ENCODE measurements at places on chromosomes 7 and 10.

- DNase-seq, result peak; percentile 88
Observed at GRCh38 chr7:21945454-21946221, at the start of gene CDCA7L. Gene CDCA7L, minus strand, starts transcription at chr7:21945899. Its CDS starts 95 bp downstream, at chr7:21945804.

DNA sequence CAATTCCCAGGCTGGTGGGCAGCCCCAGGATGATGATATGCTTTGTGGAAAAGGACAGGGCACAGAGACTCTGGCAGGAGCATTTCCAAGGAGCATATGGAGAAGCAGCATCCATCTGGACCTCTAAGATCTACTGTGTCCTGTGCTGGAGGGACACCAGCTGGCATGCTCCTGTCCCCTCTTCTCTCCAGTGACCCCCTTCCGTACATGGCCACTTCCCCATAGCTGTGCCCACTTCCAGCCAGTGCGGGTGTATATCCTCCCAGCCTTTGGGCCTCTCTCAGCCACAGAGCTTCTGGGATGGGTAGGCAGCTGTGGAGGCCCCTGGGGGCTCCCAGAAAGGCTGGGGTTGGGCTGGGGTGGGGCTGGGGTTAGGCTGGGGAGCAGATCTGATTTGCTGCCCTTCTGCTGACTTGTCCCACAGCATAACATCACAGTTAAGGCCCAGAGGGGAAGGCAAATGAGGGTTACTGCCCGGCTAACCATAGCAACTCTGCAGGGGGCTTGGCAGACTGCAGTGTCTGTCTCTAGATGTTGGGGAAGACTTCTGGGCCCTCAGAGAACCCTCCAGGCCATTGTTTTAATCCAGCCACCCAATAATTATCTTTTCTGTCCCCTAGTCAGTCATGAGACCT, 6.3 kb downstream of the NPFFR1 start:
- DNase-seq, result no peak

DNA sequence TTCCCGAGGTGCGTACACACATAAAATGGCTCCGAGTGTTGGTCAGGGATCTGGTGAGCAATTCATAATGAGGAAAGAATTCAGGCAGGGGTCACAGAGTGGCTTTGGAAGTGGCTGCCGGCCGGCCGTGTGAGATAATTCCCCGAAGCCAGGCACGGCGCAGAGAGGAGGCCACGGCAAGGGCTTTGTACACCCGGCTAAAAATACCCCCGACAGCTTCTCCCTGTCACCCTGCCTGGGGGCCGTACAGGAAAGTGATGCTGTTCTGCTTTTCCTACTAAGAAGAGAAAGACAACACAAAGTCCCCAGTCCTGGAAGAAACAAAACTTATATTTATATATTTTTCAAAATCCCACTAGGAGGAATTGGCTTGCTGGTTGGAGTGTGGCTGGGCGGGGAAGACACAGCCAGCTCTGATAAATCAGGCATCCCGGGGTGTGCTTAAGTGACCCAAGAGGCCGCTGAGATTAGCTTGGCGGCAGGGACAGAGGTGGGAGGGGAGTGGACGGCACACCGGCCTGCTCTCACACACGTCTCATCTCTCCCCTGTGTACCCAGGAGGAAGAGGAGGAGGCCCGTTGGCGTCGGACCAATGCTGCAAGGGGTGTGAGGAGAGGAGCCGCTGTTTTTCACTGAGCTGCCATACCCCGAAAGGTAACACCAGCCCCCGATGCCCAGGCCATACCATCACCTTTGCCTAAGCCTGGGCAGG, 70.5 kb downstream of the ZMIZ1 start:
- DNase-seq, result peak; percentile 92

- DNase-seq, result no peak
Observed at GRCh38 chr10:62652564-62652963, 152.0 kb upstream of the ADO start.

DNA sequence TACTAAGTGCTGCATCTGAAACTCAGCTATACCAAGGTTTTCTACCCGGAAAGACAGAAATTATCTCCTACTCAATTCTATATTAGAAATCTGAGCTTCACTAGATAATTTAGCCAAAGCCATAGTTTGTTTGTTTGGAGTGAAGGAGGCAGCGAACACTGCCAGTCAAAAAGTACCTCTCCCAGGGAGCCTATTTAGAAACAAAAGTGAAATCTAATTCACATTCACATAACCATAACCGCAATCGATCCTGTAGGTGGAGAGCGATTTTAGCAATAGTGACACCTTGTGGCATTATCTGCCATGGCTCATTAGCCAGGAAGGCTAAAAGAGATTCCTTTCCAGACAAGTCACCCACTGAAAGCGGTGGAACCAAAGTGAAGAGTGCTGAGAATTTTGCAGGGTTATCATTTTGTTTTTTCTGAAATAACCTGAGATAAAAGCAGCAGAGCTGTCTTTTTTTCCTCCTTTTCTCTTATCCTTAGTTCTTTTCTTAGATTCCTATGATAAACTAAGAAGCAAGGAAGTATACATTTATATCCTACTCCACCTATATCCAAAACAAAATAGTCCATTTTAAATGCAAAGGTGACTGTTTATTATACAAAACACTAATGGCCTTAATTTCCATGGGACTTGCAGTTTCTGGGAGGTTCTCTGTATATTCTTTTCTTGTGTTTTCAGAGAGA, 83.7 kb upstream of the BET1 start:
- DNase-seq, result peak; percentile 75

All from astrocyte of the hippocampus (primary cell).